ENCODE measurements at places on chromosomes 6 and 20.

GRCh38 chr20:33362898-33363297 lies 38.4 kb downstream of the CDK5RAP1 start:
- DNase-seq, result no peak

GRCh38 chr6:42506070-42506469 lies 54.3 kb upstream of the TRERF1 start:
- no peak for DNase-seq

DNA sequence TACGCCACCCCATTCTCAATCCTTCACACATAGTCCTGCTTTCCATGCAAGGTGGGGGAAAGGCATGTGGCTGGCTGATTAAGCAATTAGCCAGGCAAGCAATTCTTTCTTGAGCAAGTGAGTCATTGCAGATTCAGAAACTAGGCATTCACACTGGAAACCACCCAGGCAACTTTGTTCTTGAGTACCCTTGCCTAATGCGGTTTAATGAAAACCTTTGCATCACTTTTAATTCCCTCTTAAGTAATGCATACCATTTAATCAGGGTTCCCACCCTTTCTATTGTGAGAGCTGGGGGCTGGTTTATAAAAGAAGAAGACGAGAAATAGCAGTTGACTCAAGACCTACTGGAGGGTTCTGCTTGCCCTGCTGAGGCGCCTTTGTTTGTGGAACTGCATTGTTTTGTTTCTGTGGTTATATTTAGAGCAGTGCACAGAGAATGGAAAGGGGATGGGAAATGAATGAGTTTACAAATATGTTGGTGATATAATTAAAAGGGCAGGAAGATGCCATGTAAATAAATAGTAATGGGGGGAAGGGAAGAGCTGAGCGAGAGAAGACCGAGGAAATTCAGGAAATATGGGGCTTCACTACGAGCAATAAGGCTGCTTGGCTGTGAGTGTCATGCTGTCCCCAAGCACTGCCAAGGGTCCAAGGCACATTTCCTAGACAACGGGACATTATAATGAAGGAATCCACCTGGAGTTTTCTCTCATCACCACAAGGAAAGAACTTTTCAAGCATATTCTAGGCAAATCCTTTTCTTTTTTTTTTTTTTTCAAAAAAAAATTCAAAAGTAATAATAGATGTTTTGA lies 48.8 kb upstream of the TSHZ2 start:
- no peak for DNase-seq

DNA sequence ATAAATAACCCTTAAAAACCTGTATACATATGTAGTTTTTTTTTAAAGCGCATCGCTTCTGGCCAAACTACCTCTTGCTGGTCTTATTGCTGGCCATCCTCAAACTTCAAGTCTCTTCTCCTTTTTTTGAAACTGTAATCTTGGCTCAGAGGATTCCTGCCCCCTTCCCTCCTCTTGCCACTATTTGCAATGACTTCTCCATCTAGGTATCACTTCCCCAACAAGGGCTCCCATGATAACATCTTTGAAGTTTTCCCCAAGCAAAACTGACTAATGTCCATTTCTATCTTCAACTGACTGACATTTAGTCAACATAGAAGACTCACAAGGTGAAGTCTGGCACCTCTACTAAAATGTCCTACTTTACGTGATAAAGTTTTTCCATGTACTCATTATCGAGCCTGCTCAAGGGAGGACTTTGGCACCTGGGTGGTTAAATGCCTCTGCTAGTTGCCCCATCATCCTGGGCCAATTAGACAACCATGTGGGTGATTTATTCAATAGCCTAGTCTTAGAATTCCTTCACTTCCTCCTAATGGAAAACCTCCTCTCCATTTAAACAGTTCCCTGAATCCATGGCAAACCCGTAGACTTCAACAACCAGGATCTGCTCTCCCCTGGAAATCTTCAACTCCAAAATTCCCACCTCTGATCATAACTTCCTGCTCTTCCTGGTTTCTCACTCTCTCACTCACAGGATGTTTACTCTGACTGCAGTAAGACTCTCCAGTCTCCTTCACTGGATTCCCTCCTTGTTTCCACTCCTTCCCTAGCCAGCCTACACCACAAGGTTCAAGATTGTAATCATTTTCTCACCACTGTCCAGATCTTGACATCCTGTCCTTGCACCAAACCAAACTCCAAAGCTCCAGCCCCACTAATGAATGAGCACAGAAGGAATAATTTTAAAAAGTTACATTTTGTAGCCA lies 9.4 kb upstream of the PLAGL1 start:
- no peak for DNase-seq

DNA sequence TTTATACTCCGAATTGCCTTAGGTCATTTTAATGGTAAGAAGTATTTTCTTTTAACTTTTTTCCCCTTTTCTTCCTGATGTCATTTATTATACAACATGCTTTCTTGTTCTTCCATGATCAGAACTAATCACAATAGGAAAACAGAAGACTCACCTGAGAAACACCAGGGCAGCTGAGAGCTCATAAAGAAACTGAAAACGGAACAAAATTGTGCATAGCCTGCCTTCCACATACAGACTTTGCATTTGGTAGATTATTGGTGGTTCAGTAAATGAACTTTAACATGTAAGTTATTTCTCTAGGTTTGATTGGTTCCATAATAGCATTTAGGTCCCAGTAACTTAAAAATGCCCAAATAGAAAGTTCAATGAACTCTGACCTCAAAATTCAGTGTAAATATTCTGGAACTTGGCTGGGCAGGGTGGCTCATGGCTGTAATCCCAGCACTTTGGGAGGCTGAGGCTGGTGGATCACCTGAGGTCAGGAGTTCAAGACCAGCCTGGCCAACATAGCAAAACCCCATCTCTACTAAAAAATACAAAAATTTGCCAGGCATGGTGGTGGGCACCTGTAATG lies 161.1 kb upstream of the DTNBP1 start:
- DNase-seq, result no peak

- no peak for DNase-seq
Observed at GRCh38 chr6:128882991-128883611, at the start of gene LAMA2. LAMA2 (plus strand) TSS chr6:128883138; CDS start chr6:128883246, 108 bp downstream.

DNA sequence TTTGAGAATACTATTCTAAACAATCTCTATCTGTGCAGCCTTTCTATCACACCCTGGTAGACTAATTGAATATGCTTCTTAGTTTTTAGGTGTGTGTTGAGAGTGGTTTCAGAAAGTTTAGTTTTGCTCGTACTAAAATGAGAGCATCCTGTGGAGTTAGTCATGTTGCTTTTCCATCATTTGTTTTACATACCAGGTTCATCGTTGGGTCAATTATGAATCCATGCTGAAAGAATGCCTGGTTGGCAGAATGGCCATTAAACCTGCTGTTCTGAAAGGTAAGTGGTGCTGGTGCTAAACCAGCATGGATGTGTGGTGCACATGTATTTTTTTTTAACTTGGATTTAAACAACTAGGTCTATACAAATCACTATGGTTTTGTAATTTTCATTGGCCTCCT lies 49.3 kb downstream of the CYB5R4 start:
- no peak for DNase-seq

- no peak for DNase-seq
Observed at GRCh38 chr6:57283911-57284455, 33.4 kb upstream of the PRIM2 start.

DNA sequence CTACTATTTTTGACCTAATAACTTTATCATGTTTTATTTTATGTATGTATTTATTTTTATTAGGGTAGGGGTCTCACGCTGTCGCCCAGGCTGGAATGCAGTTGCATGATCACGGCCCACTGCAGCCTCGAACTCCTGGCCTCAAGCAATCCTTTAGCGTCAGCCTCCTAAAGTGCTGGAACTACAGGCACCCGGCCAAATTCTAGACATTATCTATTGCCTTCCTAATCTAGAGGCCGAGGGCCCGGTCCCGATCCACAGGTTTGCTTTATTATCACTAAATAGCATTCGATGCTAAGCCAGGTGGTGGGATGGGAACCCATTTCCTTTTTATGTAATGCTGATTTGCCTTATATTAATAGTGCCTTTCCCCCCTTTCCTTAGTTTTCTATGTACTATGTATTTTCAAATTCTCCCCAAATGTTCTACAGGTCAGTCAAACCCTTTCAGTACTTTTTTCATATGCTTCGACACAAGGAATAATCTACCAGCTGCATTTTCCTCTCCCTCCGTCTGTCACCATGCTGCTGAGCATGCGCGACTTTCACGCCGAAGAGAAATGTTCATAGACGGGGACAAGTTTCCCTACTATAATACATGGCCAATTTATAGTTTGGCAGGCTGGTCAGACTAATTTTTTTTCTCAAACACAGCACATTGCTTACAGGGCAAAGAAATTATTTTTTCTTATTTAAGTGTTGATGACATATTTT lies 6.4 kb downstream of the SERPINB6 start:
- DNase-seq, result no peak

DNA sequence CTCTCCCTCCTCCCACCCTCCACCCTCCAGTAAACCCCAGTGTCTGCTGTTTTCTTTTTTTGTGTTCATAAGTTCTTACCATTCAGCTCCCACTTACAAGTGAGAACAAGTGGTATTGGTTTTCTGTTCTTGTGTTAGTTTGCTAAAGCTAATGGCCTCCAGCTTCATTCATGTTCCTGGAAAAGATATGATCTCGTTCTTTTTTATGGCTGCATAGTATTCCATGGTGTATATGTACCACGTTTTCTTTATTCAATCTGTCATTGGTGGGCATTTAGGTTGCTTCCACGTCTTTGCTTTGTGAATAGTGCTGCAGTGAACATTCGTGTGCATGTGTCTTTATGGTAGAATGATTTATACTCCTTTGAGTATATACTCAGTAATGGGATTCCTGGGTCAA lies 42.7 kb upstream of the KCNG1 start:
- DNase-seq, result no peak

DNA sequence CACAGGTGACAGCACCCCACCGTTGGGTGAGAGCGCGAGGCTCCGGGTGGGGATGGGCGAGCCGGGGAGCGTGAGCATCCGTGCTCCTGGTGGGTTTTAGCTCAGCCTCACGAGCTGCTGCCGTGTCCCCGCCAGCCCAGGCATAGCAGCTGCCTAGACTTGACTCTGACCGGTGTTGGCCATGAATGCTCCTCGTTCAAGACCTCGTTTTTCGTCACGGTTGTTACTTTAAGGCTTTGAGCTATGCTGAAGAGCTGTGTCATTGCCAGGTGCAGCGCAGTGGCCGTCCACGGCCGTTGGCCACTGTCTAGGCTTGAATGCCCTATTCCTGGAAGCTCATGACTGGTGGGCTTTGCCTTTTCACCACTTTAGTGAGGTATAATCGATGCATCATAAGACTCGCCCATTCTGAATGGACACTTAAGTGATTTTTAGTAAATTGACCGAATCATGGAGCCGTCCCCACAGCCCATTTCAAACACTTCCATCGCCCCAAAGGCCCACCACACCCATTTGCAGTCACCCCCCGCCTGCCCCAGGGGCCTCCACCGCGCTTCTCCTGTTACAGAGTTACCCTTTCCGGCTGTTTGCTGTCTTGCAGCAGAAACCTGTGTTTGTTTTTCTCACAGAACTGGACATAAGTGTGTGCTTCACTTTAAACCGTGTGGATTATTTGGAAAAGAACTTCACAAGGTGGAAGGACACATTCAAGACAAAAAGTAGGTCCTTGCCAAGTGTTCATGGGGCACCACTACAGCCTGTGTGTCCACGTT lies 21.4 kb upstream of the ADRM1 start:
- DNase-seq, result no peak

DNA sequence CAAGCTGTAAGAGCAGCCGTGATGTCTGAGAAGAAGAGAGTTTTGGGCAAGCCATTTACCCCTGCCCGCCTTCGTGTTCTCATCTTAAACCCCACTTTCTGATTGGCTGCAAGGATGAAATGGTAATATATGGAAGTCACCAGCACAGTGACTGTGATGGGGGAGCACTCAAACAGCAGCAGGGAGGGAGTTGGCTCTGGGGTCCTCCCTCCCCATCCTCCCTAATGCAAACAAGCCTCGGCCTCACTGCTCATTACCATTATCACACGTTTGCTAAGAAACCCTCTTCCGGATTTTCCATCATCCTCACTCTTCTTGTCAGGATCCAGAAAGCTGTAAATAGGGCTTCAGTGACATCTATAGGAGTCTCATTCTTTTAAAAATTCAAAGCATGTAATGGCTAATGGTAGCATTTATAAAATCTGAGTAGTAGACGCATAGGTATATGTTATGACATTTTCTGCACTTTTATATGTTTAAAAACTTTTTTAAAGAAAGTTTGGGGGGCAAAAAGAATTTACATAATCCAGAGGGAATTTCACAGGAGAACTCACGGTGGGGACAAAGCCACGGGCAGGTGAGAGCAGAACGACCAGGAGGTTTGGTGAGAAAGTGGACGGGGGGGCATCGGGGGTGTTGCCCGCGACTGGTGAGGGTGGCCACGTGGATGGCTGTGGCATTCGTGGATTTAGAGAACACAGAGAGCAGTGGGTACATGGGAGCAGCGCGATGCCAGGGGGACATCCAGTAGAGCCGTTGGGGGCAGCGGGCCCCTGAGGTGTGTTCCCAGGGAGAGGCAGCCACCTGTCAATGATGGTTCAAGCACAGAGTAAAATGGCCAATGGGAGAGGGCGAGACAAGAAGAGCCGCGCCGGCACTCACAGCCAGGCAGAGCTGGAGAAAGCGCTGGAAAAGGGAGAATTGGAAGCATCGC lies 29.6 kb downstream of the SUMO4 start:
- DNase-seq, result no peak

DNA sequence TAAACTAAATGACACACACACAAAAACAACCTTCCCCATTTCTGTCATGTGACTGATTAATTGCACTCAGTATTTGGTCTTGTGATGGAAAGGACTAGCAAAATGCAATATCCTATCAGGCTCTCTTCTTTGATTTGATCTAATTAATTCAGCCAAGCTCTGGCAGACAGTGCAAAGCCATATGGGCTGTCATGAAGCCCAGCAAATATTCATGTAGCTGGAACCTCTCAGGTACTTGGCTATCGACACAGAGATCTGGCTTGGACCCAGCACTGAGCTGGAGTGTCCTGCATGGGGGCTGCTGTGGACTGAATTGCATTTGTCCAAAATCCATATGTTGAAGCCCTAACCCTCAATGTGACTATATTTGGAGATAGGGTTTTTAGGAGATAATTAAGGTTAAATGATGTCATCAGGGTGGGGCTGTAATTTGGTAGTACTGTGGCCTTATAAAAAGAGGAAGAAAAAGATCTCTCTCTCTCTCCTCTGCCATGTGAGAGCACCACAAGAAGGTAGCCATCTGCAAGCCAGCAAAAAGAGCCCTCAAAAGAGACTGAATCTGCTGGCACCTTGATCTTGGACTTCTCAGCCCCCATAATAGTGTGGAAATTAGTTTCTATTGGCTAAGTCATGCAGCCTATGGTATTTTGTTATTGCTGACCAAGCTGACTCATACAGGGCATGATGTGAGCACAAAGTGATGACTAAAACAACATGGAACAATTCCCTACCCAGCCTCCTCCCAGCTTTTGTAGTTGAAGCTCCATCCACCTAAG lies 77.1 kb downstream of the STMND1 start:
- DNase-seq, result no peak

DNA sequence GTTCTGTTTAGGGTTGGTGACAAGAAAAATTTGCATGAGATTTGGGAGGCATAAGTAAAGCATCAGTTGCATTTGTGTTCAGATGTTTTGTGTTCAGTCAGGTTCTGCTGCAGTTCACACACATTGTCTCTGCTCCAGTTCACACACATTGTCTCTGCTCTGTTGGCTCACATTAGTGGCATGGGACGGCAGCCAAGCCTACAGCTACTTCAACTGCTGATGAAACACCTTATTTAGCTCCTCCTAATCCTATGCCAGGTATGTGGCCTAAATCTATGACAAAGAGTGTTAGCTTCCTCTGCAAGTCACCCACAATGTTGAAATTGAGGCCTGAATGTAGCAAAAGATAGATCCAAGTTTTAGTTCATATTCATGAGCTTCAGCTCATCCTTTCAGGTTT lies 278.1 kb upstream of the SYNCRIP start:
- DNase-seq, result no peak

All from stimulated activated CD4-positive, alpha-beta T cell treated with anti-CD3 and anti-CD28 coated beads, TNF-alpha, amount 100 ng/mL, for 4 hours (primary cell).